ENCODE measurements at places on chromosomes 7 and 10.

GRCh38 chr7:36855330-36855729, 131.0 kb upstream of the AOAH start:
- no peak for DNase-seq

GRCh38 chr7:149317986-149318672, 56.1 kb downstream of the ZNF783 start:
- no peak for DNase-seq

GRCh38 chr10:99520040-99520846, 12.5 kb upstream of the NKX2-3 start:
- no peak for DNase-seq

GRCh38 chr10:95896071-95896850, 11.5 kb upstream of the CC2D2B start:
- DNase-seq, result no peak

DNA sequence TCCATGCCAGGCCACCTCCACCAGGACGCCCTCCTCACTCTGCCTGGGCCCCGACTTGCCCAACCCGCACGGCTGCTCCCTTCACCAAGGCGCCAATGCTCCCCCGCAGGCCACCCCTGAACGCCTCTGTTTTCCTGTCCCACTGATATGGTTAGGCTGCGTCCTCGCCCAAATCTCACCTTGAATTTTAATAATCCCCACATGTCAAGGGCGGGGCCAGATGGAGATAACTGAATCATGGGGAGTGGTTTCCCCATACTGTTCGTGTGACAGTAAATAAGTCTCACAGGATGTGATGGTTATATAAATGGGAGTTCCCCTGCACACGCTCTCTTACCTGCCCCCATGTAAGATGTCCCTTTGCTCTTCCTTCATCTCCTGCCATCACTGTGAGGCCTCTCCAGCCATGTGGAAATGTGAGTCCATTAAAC, 29.8 kb downstream of the RSU1 start:
- DNase-seq, result no peak

- no peak for DNase-seq
Observed at GRCh38 chr10:117005026-117005526, at the start of gene SHTN1. Gene SHTN1 (minus strand): TSS chr10:117005187. CDS start chr10:117005079, 108 bp downstream.

GRCh38 chr10:60661637-60662036, 116.6 kb upstream of the CDK1 start:
- no peak for DNase-seq

DNA sequence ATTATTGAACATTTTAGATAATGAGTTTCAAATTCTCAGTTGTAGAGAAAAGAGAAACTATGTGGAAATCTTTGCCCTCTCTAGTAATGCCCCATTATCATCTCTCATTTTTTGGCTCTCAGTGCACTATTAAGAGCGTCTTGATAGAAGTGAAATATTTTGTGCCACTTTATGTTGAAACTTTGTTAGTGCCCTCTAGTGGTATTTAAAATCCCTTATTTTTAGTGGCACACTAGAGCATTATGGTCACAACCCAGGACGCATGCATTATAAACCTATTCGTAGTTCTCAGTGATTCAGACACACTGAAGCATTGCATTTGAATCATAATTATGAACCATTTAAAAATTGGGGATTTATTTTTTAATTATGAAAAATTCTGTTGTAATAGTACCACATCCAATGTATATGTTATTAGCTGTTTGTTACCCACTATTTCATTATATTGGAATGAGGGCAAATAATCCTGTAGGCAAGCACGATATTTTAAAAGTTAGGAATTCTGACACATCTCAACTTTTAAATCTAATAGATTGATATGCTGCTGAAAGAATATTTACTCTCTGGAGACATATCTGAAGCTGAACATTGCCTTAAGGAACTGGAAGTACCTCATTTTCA, 21.9 kb downstream of the PDCD4 start:
- DNase-seq, result peak; percentile 77

DNA sequence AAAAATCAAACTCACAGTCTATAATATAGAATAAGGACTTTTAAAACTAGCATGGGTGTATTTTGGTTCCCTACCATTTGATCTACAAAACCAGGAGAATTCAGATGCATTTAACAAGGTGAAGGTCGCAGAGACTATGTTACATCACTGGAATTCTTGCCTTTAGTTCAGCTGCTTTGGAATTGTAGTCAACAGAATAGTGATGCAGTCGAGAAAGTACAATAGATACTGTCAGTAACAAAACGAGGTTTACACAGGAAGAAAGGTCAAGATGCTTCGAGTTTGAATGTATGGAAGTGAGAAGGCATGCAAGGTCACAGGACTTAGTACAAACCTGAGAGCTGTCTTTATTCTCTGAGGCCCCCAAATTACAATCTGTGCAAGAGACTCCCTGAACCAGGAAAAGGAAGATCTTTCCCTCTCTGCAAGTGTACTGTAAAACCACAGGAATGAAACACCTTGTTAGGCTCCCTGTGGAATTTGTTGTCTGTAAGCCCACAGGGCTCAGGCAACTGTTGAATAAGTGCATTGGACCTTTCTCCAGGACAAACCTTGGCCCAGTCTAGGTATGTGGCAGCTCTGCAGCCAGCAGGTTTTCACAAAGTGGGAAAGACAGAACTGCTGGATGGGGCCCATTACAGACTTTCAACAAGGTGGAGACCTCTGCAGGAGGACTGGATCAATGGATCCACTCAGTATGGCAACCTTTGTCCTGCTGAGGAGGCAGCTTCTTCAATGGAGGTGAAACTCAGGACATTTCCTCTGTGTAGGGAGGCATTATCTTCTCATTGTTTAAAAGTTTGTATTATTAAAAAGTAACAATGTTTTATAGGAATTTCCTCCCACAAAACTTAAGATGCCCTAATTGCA, 101.1 kb upstream of the GSDME start:
- no peak for DNase-seq

DNA sequence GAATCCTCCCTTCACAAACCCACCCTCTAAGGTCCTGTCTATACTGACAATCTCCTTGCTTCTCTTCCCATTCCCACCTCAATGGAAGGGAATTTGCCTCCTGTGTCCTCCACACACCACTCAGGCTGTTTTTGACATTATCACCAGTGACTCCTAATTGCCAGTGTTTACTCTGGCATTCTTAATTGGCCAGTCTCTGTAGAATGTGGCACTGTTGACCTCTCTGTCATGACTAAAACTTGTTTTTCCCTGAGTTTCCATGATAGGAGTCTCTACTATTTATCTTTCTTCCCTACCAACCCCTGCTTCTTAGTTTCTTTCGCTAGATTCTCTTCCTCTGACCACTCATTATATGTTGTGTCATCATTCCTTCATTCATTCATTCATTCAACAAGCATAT, 12.1 kb downstream of the SLC16A12 start:
- no peak for DNase-seq

DNA sequence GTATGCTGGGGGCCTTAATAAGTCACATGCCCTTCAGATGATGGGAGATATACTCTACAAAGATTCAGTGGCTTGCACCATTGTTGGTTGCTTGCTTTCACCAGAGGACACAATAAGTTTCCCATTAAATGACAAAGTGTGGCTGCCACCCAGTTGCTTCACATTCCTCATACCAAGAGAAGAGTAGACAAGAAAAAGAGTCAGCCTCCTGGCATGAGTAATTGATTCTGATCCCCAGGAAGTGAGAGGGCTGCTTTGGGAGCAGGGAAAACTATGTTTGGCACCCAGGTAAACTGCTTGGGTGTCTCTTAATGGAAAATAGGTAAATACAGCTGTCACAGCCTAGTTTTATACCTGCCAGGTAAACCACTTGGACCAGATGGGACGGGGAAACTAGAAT, 66.7 kb upstream of the IL6 start:
- DNase-seq, result no peak

GRCh38 chr10:98224509-98224908, 43.5 kb downstream of the LOXL4 start:
- DNase-seq, result no peak

- no peak for DNase-seq
Observed at GRCh38 chr7:118496138-118496644, 271.7 kb downstream of the ANKRD7 start.

DNA sequence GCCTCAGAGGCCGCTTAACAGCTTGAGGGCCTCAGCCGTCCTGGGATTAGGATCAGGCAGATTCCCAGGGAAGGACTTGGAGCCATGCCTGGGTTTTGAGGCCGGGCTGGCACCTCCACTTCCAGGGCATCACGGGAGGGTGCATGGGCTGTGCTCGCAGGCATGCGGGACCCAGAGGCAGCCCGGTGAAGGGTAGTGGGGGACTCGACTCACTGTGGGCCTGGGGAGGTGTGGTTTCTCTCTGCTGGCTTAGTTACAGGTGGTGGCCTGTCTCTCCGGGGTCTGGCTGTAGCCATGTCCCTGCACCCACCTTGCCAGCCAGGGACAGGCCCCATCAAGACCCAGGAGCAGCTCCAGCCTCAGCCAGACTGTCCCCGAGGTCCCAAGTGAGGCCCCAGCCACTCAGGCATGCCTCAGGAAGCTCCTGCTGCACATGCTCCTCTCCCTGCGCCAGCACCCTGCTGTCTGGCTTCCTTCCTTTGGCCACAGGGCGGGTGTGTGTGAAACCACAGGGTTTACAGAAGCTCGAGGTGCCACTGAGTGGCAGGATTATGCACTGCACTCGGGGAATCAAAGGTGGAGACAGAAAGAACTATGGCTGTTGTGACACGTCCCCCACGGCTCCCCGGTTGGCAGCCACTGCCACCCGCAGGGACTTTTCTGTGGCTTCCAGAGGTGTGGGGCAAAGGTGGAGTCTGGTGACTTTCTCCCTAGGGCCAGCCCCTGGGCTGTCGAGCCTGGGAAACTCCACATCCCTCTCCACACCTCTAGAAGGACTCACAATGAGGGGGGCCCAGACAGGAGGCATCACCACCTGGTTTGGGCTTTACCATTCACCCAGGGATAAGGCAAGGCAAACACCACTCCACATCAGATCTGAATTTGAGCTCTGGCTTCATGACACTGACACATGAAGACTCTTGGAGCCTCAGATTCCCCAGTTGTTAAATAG, 19.7 kb downstream of the GOLGA7B start:
- peak; percentile 41 for DNase-seq

GRCh38 chr10:8085251-8085650, 30.8 kb downstream of the GATA3 start:
- DNase-seq, result no peak

- DNase-seq, result no peak
Observed at GRCh38 chr7:74093671-74094223, 10.1 kb downstream of the LIMK1 start.

DNA sequence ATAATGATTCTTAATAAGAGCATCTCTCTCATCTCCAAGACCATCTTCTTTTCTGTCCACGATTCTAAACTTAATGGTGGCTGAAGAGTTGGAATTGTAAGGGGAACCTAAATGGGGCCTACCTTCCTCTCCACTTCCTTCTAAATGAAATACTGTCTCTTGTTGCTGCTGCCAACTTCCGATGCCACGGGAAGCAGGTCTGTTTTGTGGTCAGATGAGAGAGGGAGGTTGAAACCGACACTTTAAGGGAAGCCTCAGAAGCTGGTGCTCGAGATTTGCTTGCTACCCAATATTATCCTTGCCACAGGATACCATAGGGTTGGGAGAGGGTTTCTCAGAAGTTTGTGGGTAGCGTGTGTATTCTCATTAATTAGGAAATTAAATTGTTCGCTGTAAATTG, 464.1 kb downstream of the SUGCT start:
- no peak for DNase-seq

DNA sequence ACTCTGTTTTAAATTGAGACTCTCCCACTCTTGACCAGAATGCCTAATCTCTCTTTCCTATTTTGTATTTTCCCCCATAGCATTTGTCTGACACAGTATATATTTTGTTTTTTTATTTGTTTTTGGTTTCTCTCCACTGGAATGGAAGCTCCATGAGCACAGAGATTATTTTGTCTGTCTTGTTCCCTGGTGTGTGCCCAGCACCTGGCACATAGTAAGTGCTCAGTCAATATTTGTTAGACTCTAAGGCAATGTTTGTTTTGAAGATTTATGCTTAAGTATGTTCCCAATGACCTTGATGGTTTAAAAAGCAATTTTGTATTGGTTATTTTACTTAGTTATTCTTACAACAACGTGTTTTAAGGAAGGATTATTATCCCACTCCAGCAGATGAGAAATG, 201.8 kb downstream of the DYNC1I1 start:
- no peak for DNase-seq

DNA sequence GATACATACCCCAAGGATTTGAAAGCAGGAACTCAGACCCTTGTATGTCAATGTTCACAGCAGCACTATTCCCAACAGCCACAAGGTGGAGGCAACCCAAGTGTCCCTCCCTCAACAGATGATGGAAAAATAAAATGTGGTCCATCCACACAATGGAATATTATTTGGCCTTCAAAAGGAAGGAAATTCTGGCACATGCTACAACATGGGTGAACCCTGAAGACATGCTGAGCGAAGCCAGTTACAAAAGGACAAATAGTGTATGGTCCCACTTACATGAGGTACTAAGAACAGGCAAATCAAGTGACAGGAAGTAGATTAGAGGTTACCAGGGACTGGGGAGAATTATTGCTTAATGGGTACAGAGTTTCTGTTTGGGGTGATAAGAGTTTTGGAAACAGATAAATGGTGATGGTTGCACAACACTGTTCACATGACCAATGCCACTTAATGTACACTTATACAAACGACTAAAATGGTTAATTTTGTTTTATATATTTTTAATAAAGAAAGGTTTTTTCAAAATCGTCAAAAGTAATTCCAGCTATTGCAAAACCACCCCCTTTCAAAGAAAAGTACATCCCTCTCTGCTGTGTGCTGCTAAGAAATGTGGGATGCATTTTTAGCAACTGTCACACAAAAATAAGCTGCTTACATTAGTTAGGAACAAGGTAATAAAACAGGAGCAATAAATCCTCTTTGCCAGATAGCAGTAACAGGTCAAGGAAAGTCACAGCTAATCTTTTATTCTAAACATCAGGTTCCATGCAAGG, 85.7 kb downstream of the GRB10 start:
- peak; percentile 69 for DNase-seq

GRCh38 chr7:13692548-13692947, 296.9 kb downstream of the ETV1 start:
- DNase-seq, result no peak

GRCh38 chr7:19520392-19520791, 188.4 kb downstream of the POLR1F start:
- no peak for DNase-seq

DNA sequence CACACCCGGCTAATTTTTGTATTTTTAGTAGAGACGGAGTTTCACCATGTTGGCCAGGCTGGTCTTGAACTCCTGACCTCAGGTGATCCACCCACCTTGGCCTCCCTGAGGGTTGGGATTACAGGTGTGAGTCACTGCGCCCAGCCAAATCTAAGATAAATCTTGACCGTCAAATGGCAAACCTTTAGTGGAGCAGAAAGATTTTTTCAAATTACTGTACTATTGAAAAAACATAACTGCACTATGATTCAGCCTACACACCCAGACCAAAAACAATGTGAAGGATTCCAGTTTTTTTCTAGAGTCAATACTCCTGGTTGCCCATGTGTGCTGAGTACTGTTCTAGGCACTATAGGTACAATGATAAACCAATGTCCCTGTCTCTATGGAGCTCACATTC, 33.9 kb upstream of the SVIL start:
- no peak for DNase-seq
